CD4-positive, alpha-beta T cell treated with Interleukin-4 for 4 hours (primary cell): ENCODE measurements at places on chromosomes 3 and 15.
A peak's percentile ranks its signal among the peaks of the same experiment; 100 is the strongest.

GRCh38 chr3:45489730-45490309, 101.4 kb downstream of the LARS2 start:
- no peak for DNase-seq

DNA sequence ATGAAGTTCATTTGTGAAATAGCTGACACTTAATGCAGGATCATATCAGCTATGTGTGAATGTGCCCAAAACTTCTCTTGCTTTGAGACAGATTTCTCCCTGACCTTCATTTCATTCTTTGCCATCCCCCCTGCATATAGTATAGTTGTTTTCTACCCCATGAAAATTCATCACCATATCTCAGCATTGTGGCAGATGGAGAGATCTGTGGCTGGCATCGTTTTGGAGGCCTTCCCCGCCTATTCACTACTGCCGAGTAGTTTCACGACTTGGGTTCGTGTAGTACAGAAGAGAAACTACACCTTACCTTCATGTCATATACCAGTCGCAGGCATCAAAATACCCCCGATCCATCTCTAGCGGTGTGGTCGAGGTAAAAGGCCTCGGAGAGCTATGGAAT, 66.2 kb upstream of the SELENOK start:
- DNase-seq: no peak

DNA sequence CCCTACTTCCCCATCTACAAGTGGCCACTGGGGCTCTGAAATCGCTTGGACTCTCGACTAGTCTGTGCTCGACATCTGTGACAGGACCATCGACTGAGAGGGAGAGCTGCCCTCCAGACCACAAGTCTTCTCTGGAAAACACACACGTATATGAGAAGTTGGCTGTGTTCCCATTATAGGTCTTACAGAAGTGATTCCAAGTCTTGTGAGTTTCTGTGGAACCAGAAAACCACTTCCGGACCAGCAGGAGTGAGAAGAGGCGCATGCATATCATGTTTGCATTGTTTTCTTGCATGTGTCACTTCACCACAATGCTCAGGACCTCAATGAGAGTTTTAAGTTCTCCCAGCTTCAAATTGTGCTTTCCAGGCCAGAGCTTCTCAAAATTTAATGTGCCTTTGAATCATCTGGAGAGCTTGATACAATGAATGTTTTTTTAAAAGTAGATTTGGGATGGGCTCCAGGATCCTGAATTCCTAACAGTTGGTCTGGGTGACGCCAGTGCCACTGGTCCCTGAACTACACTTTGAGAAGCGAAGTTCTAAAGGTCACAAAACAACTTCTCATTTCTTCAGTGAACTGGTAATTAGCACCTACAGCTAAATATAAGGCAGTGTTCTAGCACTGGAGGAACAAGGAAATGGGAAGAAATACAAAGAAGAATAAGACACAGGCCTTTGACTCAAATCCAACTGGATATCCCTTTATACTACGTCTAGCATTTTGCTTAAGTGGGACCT, 15.7 kb downstream of the LIPC start:
- DNase-seq: peak; percentile 19

DNA sequence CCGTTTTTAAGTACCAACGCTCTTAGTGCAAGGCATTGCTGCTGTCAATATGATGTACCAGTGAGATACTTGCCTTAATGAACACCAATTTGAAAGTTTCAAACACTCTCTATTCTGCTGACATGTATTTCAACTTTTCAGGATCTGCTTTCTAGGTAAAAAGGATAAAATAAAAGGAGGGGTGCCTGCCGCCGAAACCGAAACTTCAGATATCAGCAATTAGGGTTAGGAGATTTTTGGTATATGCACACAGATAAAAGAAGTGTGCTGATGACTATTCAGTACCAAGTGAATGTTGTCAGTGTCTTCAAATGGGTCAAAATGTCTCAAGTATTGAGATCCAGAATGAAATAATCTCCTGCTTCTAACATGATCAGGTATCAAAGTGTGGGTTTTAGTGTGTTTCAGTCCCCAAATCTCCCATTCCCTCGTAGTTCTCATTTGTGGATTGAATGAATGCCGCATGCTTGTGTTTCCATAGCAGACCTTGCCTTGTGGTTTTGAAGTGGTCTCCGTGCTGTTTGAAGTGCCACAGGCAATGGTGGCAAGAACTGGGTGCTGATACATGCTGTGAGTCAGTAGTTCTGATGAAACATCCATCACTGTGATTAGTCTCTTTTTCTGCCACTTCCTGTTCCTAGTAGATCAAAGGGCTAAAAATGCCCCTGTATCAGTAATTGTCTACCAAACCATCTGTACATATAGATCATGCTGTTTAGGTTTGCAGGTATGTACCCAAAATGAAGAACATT, 22.5 kb downstream of the CHST14 start:
- peak; percentile 87 for DNase-seq

DNA sequence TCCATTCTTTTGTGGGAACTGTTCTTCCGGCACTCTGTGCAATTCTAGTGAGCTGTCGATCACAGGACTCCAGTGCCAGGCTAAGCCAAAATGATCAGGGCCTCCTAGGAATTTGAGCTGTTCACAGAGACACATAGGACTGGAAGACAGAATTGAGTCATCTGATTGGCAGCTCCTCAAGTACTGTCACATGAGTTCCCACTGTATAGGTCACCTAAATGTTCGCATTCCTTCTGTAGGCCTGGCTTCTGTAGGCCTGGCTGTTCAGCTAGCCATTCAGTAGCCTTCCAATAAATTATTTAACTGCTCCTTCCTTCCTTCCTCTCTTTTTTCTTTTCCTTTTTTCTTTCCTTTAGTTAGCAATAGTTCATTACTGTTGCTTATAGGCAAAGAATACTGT, 4.3 kb downstream of the PROS1 start:
- DNase-seq: no peak

DNA sequence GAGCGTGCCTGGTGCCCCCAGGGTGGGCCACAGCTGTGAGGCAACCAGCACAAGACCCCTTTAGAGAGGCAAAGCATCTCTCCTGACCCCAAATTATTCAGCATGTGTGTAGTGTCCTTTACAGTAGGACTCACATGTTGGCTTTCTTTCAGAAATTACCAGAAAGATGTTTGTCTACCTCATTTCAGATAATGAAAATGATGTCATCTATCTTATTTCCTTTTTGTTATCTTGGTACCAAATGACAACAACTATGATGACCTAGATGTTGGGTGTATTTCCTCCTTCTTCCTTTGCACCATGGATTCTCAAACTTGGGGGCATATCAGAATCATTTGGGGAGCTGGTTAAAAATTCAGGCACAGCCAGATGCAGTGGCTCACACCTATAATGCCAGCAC, 50.5 kb downstream of the DAPK2 start:
- DNase-seq: no peak

- no peak for DNase-seq
Observed at GRCh38 chr3:129560911-129561594, 18.1 kb downstream of the H1-8 start.

GRCh38 chr15:64837502-64837901, 4.2 kb upstream of the PLEKHO2 start:
- DNase-seq: peak; percentile 74

GRCh38 chr15:62171882-62172281, 6.8 kb upstream of the C2CD4B start:
- DNase-seq: no peak

DNA sequence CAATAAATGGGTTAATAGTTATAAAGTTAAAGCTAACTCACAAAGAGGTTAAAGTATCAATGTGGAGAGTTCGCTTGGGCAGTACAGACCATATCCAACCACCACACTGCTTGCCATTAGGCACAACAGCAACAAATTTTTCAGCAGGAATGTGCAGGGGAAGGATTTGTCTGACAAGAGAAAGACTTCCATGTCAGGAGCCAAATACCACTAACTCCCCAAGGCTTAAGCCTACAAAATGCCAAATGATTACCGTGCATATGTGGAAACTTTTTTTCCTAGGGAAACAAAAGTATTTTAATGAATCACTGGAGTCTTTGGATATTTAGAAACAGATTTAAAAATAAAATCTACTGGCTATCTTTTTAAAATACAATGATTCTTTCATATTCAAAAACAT, 8.1 kb downstream of the VGLL3 start:
- DNase-seq: no peak

DNA sequence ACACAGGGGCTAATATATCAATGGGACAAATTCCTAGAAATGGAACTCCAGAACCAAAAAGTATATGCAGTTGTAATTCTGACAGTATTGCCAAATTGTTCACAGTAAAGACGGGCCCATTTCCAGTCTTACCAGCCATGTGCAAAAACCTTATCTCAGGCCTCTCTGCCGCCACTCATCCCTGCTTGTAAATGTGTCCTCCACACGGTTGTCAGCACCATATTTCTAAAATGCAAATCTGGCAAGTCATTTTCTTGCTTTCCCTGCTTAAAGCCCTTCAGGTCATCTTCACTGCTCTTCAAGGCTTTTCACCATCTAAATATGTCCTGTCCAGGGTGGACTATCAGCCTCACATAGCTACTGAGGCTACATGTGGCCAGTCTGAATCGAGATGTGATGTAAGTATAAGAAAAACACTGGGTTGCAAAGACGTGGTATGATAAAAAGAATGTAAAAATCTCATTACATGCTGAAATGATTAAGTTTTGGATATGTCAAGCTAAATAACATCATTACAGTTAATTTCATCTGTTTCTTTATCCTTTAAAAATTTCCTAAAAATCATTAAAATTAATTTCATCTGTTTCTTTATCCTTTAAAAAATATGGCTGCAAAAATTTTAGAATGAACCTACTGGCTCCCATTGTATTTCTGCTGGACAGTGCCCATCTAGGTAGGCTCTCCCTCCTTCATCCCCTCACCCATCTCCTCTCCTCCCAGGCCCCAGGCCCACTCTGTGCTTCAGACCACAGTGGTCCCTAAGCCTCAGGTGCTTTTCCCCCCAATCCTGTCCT, 980 bp downstream of the PARP9 start:
- no peak for DNase-seq
